Fibroblast of the aortic adventitia (primary cell): ENCODE measurements at places on chromosomes 1 and 21. TPM values are rescaled to one million over a fixed set of nuclear protein-coding genes. Genes with fewer than 3 reads are reported as not detected.
A peak's percentile ranks its signal among the peaks of the same experiment; 100 is the strongest.

The USH2A gene
- under 0.01 TPM in 1 of 2 replicates, not detected in the other for total RNA-seq

The RORC gene
- total RNA-seq, result not detected in 2 replicates

The PRELP gene
- 1.4 and 3.7 TPM in 2 replicates for total RNA-seq

The NTRK1 gene
- 0.09 TPM in 1 of 2 replicates, not detected in the other for total RNA-seq

The CASQ2 gene
- total RNA-seq, result not detected in 2 replicates

The S100A7A gene
- total RNA-seq, result not detected in 2 replicates

The OR10K2 gene
- not detected in 2 replicates for total RNA-seq

The IL12RB2 gene
- total RNA-seq, result not detected in 2 replicates

The SMIM1 gene
- total RNA-seq, result 4.6 TPM in 1 of 2 replicates, not detected in the other

The XCL2 gene
- total RNA-seq, result not detected in 2 replicates

The CA6 gene
- total RNA-seq, result not detected in 2 replicates

The CELA3A gene
- total RNA-seq, result not detected in 2 replicates

The PADI2 gene
- total RNA-seq, result 0.09 and 0.16 TPM in 2 replicates

The GBP4 gene
- 0.09 and 3.7 TPM in 2 replicates for total RNA-seq

The BCAR3 gene
- 20.6 and 34.4 TPM in 2 replicates for total RNA-seq

The SYPL2 gene
- 0.25 and 1.7 TPM in 2 replicates for total RNA-seq

The IFI44L gene
- 17.7 and 48.7 TPM in 2 replicates for total RNA-seq

The WNT3A gene
- total RNA-seq, result not detected in 2 replicates

The ADAMTS4 gene
- 1.1 and 3.1 TPM in 2 replicates for total RNA-seq

The RXRG gene
- not detected in 2 replicates for total RNA-seq

GRCh38 chr1:162324396-162324795, 52.3 kb downstream of the SPATA46 start:
- DNase-seq, result no peak

GRCh38 chr1:93749894-93750301, 68.3 kb upstream of the BCAR3 start:
- no peak for DNase-seq

GRCh38 chr1:222181191-222181590, 366.7 kb downstream of the HHIPL2 start:
- DNase-seq, result no peak

- peak; percentile 70 for DNase-seq
Measured at GRCh38 chr1:67832737-67833601, at the start of gene GNG12. GNG12 (minus strand) TSS chr1:67833467; CDS start chr1:67707686, 125,781 bp downstream.

DNA sequence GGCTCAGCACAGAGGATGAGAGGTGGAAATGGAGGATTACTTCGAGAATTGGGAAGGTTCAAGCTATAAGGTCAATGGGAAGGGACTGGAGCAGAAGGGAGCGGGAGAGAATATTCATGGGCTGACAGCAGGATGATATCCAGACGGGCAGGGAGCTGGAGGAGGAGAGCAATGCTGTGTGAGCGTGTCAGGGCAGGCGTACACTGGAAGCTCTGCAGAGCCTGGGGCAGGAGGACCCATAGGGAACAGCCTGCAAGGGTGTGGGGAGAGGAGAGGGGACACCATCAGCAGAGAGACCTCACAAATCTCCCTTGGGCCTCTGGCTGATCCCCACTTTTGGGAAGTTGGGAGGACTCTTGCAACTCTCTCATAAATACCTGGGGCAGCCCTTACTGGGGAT, 13.7 kb downstream of the CSF1 start:
- DNase-seq, result no peak

DNA sequence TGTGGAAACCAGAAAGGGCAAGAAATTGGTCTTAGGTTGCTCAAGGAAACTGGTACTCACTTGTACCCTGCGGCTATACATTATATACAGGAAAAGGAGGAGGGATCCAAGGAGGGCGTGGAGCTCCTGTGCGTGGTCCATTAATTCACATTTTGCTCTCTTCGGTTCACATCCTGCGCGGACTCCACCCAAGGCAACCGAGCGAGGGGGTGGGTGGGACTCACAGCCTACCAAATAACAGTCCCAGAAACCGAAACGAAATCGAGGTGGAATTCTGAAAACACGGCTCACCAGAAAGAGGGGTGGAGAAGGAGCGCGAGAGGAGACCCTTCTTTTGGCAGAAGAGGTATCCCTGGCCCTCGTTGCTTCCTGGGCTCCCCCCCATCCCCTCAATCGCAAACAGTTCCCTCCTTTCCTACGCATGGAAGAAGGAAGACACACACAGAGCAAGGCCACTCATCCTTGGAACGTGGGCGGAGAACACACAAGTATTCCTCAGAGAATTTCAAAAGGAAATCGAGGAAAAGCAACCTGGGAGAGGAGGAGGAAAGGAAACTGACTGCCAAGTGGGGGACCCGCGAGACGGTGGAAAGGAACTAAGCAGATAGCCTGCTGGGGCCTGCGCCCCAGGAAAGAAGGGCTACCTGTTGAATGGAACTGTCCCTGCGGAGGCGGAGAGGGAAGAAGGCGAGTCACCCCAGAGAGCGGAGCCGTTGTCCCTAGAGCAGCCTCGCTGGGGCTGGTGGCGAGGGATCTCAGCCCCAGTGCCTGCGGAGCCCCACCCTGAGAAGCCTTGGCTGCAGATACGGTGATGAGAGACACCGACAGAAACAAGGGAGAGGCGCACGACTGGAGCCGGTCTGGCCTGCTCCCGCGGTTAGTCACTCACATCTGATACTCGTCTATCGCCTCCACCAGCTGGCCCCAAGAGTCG, 705 bp downstream of the AIDA start:
- DNase-seq, result peak; percentile 59

DNA sequence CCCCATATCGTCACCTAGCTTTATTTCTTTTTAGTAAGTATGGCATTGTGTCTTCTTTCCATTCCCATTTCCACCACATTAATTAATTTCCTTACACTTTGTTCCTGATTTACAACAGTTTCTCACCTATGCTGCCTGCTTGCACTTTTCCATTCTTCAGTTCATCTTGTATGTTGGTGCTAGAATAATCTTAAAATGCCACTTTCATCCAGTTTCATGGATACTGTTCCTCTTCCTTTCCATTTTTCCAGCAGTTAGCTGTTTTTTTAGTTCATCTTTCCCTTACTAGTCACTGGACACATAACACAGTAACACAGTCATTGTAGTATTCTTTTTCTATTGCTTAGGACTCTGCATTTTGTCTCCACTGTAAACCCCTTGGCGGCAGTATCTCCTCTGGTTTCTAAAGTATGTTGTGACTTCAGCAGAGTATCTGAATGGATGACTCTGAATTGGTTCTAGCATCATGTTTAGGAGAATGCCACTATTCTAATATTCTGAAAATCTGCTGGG, 2.1 kb downstream of the CDC7 start:
- peak; percentile 55 for DNase-seq

- DNase-seq, result peak; percentile 81
Measured at GRCh38 chr1:192489748-192490147, 85.8 kb upstream of the RGS1 start.

DNA sequence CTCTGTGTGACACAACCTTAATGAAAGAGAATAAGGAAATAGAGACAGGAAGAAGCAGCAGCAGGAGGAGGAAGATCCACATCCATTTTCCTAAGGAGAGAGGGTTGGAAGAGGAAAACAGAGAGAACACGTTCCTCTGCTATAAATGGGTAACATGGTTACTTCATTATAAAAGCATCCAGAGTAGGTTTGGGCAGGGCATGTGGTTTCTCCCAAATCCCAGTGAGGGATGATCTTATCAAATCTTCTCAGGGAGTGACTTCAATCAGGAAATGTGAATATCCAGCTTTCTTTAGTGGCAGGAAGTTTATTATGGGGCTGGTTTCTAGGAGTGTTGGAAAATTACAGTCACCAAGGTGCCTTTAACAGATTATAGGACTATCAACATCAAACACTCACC, 11.1 kb downstream of the CYP2J2 start:
- DNase-seq, result no peak

- peak; percentile 82 for DNase-seq
Measured at GRCh38 chr1:28091043-28091781, 2.8 kb upstream of the EYA3 start.

DNA sequence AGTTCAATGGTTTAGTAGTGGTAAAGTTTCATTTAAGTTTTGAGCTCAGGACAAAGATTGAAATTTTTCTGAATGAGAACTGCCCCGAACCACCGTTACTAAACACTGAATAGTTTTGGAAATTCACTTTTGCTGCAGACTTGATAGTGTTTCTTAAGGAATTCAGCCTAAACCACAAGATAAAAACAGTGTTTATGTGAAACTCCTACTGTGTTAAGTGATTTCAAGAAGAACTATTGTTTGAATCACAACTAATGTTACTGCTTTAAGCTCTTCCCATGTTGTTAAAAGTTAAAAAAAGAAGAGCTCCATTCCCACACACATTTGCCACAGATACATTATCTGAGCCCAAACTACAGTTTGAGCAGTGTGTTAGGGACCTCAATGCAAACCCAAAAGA, 159.2 kb downstream of the DYRK1A start:
- DNase-seq, result peak; percentile 14

GRCh38 chr1:156742017-156742416, 1.1 kb upstream of the MRPL24 start:
- no peak for DNase-seq

- no peak for DNase-seq
Measured at GRCh38 chr1:235108876-235109275, 19.8 kb downstream of the TOMM20 start.

DNA sequence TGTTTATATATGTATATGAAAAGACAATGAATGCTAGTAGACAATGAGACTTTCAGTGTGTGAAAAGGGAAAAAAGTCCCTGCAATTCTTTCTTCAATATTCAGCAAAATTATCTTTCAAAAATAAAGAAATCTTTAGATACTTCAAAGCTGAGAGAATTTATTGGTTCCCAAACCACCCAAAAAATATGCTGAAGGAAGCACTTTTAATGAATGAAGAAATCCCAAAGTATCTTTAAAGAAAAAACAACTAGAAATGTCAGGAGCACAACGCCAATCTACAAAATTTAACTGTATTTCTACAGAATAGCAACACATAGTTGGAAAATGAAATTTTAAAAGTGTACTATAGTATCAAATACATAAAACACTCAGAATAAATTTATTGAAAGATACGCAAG, 142.3 kb upstream of the CHRM3 start:
- DNase-seq, result no peak

DNA sequence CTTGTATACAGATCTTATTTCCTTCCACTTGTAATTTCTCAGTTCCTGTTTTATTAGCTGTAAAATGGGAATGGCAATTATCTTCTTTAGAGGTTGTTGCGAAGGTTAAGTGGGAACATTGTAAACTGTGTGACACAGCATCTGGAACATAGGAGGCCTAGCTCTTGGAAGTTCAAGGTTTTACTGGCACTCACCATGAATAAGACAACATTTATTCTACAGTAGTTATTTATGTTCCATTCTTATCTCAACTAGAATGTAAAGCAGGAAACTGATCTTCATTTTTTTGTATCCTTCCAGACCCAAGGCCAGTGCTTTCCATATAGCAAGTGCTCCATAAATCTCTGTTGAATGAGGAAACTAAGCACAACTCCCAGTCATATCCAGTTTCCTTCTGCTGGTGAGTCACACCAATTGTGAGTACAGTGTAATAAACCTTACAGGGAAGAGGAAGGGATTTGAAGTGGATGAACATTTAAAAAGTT, 1.4 kb downstream of the BCL10 start:
- peak; percentile 76 for DNase-seq

- no peak for DNase-seq
Measured at GRCh38 chr1:156251527-156251926, 3.7 kb upstream of the PAQR6 start.

- no peak for DNase-seq
Measured at GRCh38 chr1:219432191-219432606, 180.7 kb downstream of the ZC3H11B start.

DNA sequence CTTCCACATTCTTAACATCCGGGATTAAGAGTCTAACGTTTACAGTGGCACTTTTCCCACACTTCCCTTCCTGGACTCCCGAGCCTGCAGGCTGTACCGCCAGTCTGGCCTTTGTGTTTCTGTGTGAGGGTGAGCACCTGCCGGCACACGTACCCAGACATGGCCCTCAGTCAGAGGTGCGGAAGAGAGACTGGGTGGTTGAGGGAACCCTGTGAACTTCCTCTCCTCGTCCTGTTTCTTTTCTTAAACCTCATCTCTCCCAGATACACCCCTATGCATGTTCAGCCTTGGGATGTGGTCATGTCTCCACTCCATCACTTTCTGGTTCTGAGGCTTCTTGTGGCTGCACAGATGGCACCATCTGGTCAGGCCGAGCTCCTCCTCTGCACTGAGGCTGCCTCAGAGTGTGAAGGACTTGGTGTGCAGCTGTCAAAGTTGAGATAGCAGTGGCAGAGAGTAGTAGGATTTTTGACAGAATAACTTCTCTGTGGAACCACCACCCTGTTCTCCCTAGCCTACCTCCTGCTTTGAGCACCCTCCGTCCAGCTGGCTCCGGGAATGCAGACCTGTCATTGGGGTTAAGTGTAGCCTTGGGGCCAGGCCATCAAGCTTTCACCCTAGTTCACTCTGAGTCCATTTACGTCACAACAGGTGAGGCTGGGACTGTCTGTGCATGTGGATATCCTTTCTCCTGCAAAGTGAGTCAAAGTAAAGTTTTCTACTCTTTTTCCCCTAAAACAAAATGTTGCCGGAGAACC, 31.4 kb downstream of the VASH2 start:
- no peak for DNase-seq

DNA sequence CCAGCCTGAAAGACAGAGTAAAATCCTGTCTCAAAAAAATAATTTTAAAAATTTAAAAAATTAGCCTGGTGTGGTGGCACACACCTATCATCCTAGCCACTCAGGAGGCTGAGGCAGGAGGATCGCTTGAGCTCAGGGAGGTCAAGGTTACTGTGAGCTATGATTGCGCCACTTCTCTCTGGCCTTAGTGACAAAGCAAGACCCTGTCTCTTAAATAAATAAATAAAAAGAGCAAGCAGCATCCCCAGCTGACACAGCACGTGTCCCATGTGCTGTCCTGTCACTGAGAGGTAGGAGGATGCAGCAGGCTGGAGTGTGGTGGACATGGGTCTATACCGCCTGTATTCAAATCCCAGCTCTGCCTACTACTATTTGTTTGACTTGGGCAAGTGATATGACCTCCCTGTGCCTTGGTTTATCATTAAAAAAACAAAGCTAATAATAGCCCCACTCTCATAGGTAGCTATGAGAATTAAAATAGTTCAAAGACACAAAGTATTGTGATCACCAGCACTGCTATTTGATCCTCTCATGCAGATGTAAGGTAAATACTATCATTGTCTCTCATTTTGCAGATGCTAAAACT, 22.2 kb upstream of the ECE1 start:
- no peak for DNase-seq

DNA sequence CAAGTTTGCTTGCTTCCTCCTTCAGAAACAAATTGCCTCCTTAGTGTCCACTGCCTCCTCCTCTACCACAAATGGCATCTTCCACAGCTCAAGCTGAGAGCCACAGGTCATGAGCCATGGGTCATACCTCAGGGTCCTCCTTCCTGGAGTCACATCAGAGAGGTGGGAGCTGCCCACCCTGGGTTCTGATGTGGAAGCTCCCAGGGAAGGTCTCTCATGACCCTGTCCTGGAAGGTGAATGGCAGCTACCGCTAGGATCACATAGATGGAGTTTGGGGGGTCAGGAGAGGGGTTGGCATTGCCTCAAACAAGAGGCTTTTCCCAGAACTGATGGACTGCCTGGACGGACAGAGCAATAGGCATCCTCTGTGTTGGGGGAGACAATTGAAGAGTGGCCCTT, 321.4 kb downstream of the MATN1 start:
- no peak for DNase-seq
